Panc1 (cell line): ENCODE measurements at places on chromosomes 7 and 10.

DNA sequence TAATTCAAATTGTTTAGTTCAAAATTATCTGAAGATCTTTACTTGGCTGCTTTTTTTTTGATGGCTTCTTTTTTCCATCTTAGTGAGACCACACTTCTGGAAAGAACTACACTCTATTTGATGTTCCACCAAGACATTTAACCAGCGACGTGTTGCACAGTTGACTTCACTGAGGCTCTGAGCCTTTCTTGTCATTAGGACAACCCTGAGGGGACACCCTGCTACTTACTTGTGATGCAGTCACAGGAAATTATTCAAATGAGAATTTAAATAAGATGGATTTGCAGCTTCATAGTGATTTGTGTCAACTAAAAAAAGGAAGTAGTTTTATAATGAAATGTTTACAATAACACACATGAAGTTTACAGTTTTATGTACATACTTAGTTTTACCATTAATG lies 25.6 kb upstream of the PIK3CG start:
- no peaks in the 10 kb centered on the region for H3K36me3 ChIP-seq
- no peak overlapping the region for H3K27ac ChIP-seq
- H3K27me3 ChIP-seq: no peaks in the 10 kb centered on the region
- no peak for DNase-seq
- no peaks in the 10 kb centered on the region for H3K4me1 ChIP-seq

- no peaks in the 10 kb centered on the region for H3K27me3 ChIP-seq
- H3K36me3 ChIP-seq: no peaks in the 10 kb centered on the region
Measured at GRCh38 chr10:132496360-132497062, 41.1 kb upstream of the INPP5A start.

DNA sequence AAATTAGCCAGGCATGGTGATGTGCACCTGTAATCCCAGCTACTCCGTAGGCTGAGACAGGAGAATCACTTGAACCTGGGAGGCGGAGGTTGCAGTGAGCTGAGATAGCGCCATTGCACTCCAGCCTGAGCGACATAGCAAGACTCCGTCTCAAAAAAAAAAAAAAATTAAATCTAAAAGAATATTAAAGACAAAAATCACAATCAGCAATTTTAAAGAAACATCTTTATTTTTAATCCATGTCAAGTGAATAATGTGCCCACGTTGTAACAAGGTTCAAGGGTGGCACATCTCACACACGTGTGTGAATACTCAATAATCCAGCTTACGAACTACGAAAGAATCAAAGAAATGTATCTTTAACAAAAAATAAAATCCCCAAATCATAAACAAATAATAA lies 23.0 kb downstream of the SLC37A3 start:
- H3K36me3 ChIP-seq: no peaks in the 10 kb centered on the region
- DNase-seq: no peak
- no peak overlapping the region for H3K4me3 ChIP-seq
- no peaks in the 10 kb centered on the region for H3K27me3 ChIP-seq
- no peak overlapping the region for H3K27ac ChIP-seq

DNA sequence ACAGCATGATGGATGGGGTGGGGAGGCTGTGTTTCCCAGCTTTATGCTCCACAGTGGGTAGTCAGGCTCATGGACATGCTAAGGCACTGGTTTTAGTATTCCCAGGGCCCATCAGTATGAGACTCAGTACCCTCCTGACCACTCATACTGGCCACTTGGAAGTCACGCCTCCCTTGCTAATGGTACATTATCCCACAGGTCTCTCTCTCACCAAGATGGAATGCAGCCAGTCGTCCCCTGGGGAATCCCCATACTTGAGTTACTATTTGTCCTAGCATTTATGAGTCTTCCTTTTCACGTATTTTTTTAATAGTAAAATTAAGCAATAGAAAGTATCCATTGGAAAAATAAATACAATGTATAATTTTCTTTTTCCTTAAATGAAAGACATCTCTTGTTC lies 80.6 kb upstream of the TBX20 start:
- no peak overlapping the region for H3K4me3 ChIP-seq
- H3K36me3 ChIP-seq: no peaks in the 10 kb centered on the region
- DNase-seq: no peak
- no peaks in the 10 kb centered on the region for H3K4me1 ChIP-seq
- H3K27ac ChIP-seq: no peak overlapping the region

DNA sequence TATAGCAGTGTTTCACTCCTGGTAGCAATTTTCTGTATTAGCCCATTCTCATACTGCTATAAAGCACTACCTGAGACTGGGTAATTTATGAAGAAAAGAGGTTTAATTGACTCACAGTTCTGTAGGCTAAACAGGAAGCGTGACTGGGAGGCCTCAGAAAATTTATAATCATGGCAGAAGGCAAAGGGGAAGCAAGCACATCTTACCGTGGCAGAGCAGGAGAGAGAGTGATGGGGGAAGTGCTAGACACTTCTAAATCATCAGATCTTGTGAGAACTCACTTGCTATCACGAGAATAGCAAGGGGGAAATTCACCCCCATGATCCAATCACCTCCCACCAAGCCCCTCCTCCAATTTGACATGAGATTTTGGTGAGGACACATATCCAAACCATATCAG lies 131.6 kb upstream of the EFCAB10 start:
- no peaks in the 10 kb centered on the region for H3K27me3 ChIP-seq
- no peak for DNase-seq
- H3K27ac ChIP-seq: no peak overlapping the region
- no peaks in the 10 kb centered on the region for H3K36me3 ChIP-seq

DNA sequence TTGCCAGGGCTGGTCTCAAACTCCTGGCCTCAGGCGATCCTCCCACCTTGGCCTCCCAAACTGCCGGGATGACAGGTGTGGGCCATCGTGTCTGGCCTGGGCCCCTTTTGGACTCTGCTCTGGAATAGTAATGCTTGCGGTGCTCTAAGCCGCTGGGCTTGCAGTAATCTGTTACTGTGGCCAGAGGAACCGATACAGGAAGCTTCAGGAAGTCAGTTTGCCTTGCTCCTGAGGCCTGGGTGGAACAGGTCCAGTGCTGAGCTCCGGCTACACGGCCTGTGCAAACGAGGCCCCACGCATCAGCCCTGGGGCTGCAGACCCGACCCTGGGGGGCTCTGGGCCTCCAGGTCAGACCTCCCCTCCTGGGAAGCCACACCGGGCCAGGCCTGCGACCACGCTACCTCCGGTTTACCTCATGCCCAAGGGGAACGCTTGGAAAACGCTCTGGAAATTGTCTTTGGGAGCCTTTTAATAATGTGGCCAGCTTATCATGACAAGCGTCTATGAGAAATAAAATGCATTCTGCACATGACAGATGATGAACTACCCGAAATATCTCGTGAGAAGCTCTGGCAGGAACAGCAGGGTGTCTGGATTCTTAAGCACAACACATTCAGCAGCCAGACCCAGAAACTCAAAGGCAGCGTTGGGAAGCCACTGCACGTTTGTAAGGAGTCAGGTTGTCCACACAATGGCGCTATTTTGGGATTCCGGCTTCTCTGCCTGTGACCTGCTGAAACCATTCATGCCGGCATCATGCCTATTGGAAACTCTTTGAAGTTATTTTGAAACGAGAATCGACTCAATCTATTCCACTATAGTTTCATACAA lies 10.1 kb upstream of the ADAP1 start:
- no peak overlapping the region for H3K27ac ChIP-seq
- no peaks in the 10 kb centered on the region for H3K27me3 ChIP-seq
- peaks cover 3% of the 10 kb centered on the region; the same call in 1 of the 2 replicates for H3K36me3 ChIP-seq
